ENCODE measurements at places on chromosomes 5 and 9.
A peak's percentile ranks its signal among the peaks of the same experiment; 100 is the strongest.

DNA sequence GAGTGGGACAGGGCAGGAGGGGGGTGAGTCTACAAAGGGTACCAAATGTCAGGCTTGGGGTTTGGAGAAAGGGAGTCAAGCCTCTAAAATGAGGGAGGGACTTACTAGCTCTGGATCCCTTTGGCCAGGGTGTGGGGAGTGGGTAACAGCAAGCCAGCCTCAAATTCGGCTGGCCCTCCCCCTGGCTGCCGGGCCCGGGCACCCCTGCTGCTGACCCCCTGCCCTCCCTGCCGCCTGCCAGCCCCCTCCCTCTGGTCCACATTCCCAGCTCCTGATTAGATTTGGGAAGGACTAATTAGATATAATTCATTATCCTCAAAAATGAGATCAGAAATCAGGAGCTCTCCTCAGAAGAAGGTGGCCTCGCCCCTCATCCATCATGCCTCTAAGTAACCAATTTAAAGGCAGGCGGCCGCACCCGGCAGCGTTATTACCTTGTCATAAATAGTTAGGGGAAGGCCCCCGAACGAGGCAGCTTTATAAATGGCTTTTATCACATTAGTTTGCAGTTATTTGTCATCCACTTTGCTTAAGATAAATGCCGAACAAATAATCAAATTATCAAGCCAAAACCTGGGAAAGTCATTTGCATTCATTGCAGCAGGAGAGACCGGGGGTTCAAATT lies 44.6 kb downstream of the LMX1B start:
- DNase-seq = no peak

GRCh38 chr9:34370970-34371880 lies 5.5 kb downstream of the MYORG start:
- no peak for DNase-seq

GRCh38 chr9:76704593-76705204 lies 59.5 kb upstream of the PCA3 start:
- peak; percentile 62 for DNase-seq

DNA sequence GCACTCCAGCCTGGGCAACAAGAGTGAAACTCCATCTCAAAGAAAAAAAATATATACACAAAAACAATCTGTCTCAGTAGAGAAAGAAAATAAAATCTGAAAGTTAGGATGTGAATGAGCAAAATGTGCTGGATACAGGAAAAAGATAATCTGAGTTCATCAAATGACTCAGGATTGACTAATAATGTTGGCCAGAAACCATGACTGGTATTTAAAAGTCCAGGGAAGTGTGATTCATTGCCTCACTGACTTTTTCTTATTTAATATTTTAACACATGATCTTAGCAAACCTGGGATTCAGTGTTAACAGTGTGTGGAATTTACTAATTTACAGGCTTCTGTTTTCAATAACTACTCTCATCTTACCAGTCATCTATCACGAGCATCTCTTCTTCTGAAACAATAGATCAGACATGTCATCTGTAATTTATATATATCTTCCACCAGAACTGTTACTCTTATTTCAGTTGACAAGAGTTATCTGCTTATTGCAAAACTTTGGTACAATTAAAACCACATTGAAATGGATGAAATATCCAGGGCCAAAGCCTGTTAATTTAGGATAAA lies 256.7 kb downstream of the CDH12 start:
- DNase-seq = peak; percentile 90

DNA sequence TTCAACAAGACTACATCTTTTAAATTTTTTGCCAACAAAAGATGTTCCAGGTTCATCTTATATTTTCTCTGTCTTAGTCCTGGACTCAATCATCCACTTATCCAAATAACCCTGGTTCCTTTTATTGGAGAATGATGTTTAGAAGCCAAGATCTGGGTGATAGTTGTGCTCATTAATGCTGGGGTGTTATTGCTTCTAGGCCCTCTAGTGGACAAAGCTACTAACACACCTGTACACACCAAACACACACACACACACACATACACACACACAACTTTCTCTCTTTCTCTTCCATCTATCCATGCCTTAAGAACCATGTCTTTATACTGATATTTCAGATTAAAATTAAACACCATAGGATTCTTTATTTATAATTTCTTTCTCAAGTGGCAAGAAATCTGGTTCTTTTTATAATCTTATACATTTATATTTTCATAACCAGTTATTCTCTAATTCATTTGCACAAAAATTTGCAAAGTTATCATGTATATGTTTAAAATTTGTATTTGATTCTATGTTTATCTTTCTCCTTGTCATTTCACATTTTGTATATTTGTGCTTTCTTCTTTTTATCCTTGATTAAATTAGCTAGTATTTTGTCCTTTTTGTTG lies 179.1 kb upstream of the SMIM23 start:
- peak; percentile 27 for DNase-seq

GRCh38 chr9:129176701-129177442 lies 1.2 kb downstream of the IER5L start:
- DNase-seq = peak; percentile 10

- peak; percentile 37 for DNase-seq
Observed at GRCh38 chr5:65927503-65928321, 1.3 kb downstream of the ERBIN start.

DNA sequence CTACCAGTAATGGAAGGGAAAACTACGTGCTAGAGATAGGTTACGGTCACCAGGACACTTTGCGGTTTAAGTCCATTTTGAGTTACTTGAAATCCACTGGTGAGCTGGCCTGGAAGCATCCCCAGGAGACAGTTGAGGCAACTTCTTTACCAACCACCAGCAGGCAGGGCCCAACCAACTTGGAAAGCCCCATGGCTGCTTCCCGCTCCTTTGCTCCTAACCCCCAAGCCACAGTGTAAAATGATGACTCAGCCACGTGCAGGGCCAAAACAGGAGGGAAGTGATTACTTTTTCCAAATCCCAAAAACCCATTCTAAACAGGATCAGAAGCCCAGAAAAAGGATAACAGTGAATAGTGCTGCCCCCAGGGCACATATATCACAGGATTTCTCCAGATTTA lies 87.4 kb downstream of the PAX5 start:
- DNase-seq = peak; percentile 10

- peak; percentile 89 for DNase-seq
Observed at GRCh38 chr9:113580041-113580953, 116.8 kb downstream of the RGS3 start.

- DNase-seq = no peak
Observed at GRCh38 chr5:56037531-56038010, 42.8 kb upstream of the IL6ST start.

DNA sequence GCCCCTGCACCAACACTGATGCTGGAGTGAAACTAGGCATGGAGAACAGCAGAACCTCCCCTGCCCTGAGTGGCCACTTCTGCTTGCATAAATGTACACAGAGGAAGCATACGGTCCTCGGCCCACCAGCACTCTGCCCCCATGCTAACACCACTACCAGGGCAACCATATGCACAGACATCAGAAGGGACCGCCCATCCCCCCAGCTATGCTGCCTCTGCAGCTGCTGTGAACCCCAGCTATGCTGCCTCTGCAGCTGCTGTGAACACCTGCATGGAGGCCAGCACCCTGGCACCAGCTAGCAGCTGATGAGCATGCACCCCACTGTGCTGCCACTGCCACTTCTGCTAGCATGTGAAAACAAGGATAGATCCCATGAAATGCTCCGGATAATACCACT lies 250.3 kb downstream of the TUSC1 start:
- no peak for DNase-seq

DNA sequence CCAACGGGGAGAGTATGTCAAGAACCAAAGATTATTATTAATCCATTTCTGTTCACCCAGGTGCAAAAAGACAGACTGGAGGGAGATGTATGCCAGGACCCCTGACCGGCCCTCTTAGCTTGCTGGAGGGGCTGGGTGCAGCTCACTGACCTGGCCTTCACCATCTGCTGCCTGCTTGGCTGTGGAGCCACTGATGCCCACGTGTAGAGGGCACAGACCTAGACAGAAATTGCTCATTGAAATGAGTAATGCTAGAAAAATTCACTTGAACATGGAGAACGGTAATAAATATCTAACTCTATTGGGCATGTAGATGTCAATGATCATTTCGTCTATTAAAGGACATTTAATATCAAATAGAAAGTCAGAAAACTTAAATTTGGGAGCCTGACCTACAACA lies 58.8 kb upstream of the ERCC6L2 start:
- peak; percentile 43 for DNase-seq

DNA sequence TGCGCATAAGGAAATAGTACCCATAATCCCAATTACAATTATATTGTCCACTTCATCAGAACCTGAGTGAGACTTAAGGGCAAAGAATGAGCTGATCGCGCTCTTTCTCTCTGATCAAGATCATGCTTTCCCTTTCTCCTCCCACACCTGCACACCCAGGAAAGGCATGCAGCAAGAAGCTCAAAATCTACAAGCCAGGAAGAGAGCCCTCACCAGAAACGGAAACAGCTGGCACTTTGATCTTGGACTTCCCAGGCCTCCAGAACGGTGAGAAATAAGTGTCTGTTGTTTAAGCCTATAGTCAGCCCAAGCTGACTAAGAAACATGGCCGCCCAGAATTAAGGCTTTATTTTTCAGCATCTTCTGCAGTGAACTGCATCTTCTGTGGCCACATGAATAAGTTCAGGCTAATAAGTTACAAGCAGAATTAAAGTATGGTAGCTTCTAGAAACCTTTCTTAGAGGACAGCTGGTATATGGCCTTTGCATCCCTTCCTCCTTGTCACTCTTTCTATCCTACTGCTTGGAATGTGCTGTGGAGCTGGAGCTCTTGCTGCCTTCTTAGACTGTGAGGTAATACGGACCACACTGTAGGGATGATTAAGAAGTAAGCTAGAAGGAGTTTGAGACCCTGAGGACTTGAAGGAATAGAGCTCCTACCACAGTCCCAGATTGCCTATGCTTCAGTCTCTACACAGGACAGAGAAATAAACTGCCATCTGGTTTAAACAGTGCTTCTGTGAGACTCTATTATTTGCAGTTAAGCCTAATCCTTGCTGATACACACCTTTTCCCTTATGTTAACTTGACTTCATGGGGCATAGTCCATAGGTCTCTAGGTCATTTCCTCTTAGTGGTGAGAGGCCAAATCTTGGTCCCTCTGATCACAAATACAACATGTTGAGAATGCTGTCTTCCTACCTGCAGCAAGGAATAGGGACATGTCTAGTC lies 17.2 kb downstream of the OR2S2 start:
- no peak for DNase-seq

DNA sequence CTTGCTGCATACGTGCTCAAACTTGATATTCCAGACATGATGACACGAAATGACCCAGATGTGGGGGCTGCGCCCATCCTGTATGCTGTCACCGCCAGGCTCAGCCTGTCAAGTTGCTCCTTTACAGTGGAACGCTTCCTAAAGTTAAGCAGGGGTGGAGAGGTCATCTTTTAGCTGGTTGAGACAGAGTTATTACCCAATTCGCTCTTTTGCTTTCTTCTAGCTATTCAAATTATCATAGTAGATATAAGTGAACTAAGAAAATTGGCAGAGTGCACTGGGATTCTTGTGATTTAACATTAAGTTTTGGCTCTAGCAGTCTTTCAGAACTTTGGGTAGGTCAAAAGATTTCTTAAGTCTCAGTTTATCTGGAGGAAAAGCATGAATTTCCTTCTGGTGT lies 69.8 kb upstream of the BASP1 start:
- DNase-seq = no peak

DNA sequence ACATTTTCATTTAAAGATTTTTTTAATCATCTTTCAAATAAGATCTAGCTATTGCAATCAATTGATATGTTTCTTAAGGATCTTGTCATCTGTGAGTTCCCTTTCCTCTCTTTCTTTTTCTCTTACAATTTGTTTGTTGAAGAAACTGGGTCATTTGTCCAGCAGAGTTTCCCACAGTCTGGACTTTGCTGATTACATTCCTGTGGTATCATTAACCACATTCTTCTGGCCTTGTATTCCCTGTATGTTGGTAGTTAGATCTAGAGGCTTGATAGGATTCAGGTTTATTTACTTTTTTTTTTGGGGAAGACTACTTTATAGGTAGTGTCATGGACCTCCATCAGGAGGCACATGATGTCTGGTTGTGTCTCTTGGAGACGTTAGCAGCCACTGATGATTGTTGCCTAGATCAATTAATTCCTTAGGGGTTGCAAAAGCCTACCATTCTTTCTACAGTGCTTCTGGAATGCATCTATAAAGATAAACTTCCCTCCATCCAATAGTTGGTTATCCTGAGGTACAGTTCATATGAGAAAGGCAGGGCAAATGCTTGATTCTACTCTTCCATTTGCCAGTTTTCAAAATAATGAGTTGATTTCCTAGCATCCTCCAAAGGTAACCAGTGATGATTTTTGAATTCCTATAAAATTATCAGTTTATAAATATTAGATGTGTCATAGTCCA lies 14.3 kb downstream of the PDE8B start:
- DNase-seq = peak; percentile 57

DNA sequence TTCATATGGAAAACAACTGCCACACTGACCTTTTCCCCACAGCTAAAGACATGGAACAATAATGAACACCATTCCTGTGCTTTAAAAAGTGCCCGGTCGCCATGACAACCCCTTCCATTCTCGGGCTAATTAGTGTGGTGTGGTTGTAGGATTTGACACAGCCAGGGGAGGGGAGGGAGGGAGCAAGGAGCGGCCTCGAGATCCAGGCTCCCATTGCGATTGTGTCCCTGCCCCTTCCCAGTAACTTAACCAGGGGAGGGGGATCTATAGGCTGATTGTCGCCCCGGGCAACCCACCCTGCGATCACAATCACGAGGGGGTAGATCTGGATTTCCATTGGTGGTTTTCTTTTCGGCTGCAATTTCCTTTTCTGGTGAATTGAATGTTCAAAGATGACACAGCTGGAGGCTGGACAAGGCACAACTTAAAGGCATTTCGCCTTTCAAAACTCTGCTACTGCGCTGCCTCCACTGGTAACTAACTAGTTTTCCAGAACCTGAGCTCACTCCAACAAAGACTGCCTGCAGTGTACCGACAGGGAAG lies 96.7 kb upstream of the RETREG1 start:
- DNase-seq = no peak

- DNase-seq = no peak
Observed at GRCh38 chr5:35771839-35772238, 84.9 kb upstream of the IL7R start.

GRCh38 chr9:16532681-16533450 lies 337.6 kb downstream of the BNC2 start:
- peak; percentile 73 for DNase-seq

GRCh38 chr5:162037431-162037830 lies 30.1 kb upstream of the GABRG2 start:
- DNase-seq = no peak

GRCh38 chr5:181164076-181164952 lies 16.9 kb downstream of the OR2V2 start:
- no peak for DNase-seq

DNA sequence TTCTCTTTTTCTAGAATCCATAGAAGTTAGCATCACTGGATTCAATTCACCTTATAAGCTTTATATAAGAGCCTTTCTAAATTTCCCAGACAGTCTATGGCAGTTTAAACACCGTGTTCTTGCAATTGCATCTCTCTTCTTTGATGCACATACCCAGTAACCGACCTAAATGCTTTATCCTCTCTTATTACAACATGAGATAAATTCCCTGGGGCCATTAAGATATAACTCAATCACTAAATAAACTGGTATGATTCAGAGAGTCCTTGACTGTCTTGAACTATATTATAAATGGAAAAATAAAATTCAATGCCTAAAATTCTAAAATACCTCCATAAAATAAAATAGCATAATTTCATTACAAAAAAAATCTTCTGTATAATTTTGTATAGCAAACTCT lies 98.1 kb downstream of the DIRAS2 start:
- DNase-seq = no peak

GRCh38 chr9:110337727-110338126 lies at the start of gene TXNDC8:
TXNDC8 (minus strand) TSS chr9:110337863.
- no peak for DNase-seq

- no peak for DNase-seq
Observed at GRCh38 chr5:109253262-109253661, 156.5 kb downstream of the PJA2 start.

- DNase-seq = no peak
Observed at GRCh38 chr5:75319638-75320037, 17.4 kb upstream of the HMGCR start.
